ENCODE measurements at places on chromosomes 1 and 21. TPM values are rescaled to one million over a fixed set of nuclear protein-coding genes. Genes with fewer than 3 reads are reported as not detected.

SEC16B gene
- not detected for total RNA-seq

CSDE1 gene
- 452 TPM for total RNA-seq

GRCh38 chr1:40932006-40932405 is 47.5 kb upstream of the CTPS1 start:
- no peaks in the 10 kb centered on the region for H3K4me1 ChIP-seq
- H3K27ac ChIP-seq = no peak overlapping the region
- H3K4me3 ChIP-seq = no peak overlapping the region
- DNase-seq = no peak

LYPD8 gene
- not detected for total RNA-seq

DNA sequence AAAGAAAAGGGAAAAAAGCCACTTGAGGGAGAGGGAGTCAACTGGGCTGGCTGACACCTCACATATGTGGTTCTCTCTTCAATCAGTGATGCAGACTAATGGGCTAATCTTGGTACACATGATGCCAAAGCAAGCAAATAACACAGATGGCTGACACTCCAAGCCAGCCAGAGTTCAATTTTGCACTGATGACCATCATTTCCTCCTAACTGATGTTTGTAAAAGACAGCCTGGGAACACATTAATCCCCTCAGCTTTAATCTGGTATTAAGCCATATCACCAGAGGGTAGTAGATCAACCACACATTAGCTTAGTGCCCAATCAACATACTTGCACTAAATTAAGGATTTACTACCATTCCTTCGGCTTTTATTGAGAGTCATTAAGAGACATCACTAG is 2.8 kb downstream of the VPS72 start:
- H3K36me3 ChIP-seq = peaks cover 25% of the 10 kb centered on the region
- no peaks in the 10 kb centered on the region for H3K27me3 ChIP-seq
- DNase-seq = no peak
- no peak overlapping the region for H3K27ac ChIP-seq
- peaks cover 22% of the 10 kb centered on the region for H3K4me1 ChIP-seq
- H3K4me3 ChIP-seq = no peak overlapping the region
